ENCODE measurements at places on chromosomes 12 and 14. TPM values are rescaled to one million over a fixed set of nuclear protein-coding genes. Genes with fewer than 3 reads are reported as not detected.
A peak's percentile ranks its signal among the peaks of the same experiment; 100 is the strongest.

KRT4 gene
- not detected for total RNA-seq

SLC4A8 gene
- total RNA-seq: 25.8 TPM

IL26 gene
- total RNA-seq: not detected

GRCh38 chr14:55297611-55298499 lies 26.6 kb downstream of the FBXO34 start:
- no peak for DNase-seq

DNA sequence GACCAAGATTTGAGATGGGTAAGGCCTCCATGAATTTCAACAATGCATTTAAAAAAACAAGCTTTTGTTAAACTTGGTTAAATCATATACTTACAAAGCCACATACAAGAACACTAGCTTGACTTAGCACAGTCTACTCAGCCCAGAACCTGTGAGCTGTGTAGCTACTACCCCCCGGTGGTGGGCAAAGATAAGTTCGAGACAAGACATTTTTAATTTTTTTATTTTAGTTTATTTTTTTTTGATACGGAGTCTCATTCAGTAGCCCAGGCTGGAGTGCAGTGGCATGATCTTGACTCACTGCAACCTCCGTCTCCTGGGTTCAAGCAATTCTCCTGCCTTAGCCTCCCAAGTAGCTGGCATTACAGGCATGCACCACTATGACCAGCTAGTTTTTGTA lies 3.7 kb upstream of the NECAP1 start:
- peak; percentile 80 for DNase-seq

GRCh38 chr12:11771895-11772502 lies 122.5 kb downstream of the ETV6 start:
- DNase-seq: no peak

DNA sequence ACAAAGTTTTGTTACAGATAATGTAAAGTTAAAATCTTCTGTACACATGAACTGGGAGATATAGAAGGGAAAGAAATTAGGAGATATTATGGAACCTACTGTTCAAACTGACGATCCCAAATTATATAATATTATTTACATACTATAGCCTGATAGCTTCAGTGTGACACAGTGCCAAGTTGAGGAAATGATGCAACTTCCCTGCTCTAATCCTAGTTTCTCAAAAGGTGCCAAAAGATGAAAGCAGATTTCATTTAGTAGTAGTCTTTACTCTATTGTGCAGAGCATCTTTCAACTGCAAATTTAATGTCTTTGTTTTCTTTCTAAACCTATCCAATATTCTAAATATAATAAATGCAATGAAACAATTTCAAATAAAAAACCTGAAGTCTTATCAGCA lies 46.9 kb downstream of the COCH start:
- no peak for DNase-seq

All from endodermal cell (in vitro differentiated cells).